ENCODE measurements at places on chromosomes 7 and 10.

- DNase-seq, result peak; percentile 75
Observed at GRCh38 chr7:901388-902154, 25.2 kb downstream of the GET4 start.

DNA sequence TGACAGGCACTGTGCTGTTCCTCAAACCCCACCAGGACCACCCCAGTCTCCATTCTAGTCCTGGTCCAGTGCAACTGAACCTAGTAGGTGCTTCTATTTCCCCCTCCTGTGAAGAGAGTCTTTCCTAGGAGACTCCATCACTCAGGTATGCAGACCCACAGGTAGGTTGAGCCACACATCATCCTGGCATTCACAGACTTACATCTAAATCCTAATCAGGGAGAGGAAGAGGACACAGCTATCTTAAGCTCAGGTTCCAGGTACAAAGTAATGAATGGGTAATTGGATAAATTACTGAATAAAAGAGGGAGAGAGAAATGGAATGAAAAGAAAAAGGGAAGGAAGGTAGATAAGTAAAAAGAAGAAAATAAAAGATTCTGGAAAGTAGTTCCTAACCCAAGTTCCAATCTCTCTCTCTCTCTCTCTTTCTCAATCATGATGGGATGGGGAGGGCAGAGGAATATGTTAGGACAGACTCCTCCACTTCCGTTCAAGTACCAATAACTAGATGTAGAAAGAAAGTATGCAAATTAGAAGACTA lies 139.8 kb upstream of the NAMPT start:
- no peak for DNase-seq

GRCh38 chr7:50372923-50373322 lies 68.4 kb downstream of the IKZF1 start:
- no peak for DNase-seq

DNA sequence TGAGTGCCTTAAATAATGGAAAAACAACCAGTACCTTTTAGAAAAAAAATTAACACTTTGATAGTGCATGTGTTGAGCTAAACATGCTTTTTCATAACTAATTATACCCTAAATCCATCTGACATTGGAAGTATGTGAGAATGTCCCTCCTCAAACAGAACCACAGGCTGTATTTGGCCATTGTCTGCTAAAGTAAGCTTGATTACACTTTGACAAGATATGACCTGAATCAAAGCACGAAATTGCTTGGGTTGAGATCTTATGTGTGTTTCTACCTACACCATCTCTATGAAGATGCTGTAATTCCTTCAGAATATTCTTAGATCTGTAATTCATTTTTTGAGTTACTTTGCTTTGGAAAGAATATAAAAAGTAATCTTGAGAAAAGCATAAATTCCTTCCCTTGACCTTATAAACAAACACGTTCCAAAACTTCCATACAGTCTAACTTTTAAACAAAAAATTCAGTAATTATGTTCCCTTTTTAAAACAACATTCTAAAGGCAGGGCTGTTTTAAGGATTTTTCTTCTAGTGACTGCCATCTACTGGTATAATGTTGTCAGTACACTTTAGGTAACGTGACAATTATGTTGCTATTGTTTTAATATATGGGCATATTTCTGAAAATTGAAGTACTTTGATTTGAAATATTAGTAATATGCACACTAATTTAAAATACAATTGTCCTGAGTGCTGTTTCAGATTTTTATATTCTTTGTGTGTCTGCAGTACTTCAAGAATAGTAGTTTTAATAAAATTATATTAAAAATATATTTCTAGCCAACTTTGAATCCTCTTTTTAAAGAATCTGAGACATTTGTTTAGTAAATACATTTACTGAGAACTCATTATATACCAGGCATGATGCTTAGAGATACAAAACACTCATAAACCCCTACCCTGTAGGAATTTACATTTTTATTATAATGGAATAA lies 20.9 kb downstream of the CD36 start:
- DNase-seq, result no peak

DNA sequence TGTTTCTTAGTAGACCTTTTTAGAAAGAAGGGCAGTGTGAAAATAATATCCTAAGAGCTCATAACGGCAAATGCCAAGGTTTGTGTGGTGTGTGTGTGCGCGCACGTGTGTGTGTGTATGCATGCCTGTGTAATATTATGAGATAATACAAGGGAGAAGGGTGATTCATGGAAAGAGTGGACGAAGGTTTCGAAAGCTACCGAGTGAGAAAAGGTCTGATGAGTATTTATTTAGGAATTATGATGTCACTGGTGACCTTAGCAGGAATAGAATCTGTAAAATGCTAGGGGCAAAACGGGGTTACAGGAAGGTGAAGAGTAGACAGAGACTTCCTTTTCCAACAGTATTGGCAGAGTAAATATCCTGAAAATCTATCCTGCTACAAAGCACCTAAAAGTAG lies 107.3 kb downstream of the AHR start:
- DNase-seq, result no peak

- DNase-seq, result peak; percentile 18
Observed at GRCh38 chr7:70098133-70098561, 499.9 kb downstream of the AUTS2 start.

DNA sequence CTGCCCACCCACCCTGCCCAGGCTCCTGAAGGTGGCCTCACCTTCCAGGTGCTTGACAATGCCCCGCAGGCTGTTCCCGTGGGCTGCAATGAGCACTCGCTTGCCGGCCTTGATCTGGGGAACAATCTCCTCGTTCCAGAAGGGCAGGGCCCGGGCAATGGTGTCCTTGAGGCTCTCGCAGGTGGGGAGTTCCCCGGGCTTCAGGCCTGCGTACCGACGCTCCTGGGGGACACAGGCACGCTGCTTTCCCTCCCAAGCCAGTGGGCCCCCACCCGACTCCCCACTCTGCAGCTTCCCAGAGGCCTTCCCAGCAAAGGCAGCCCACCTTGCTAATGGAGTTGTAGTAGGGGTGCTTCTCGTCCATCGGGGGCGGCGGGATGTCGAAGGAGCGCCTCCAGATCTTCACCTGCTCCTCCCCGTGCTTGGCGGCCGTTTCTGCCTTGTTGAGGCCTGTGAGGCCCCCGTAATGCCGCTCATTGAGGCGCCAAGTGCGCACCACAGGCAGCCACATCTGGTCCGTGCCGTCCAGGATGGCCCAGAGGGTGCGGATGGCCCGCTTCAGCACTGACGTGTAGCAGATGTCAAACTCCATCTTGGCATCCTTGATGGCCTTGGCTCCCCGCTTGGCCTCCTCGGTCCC lies 456 bp downstream of the PGAM2 start:
- DNase-seq, result no peak

DNA sequence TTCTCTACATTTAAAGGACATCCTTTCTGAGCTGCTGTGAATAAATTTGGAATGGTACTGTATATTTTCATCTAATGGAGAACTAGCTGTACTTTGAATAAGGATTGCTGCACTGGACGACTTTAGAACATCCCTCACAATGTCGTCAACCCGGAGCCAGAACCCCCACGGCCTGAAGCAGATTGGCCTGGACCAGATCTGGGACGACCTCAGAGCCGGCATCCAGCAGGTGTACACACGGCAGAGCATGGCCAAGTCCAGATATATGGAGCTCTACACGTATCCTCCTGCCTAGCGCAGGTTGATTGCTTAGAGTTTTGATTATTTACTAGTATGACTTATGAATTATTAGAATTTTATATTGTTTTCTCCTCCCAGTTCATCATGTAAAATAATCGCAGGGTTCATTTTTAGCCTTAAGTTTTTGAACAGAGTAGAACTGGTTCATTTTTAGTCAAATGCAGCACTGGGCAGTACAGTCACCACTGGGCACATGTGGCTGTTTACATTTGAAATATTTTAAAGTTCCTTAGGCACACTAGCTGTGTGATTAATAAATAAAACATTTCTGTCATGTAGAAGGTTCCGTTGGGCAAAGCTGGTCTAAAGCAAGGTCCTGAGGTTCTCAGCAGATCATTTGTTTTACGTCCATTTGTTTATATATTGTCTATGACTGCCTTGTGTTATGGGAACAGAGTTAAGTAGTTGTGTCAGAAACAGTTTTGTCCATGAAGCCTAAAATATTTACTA lies 31.5 kb downstream of the CUL1 start:
- no peak for DNase-seq

DNA sequence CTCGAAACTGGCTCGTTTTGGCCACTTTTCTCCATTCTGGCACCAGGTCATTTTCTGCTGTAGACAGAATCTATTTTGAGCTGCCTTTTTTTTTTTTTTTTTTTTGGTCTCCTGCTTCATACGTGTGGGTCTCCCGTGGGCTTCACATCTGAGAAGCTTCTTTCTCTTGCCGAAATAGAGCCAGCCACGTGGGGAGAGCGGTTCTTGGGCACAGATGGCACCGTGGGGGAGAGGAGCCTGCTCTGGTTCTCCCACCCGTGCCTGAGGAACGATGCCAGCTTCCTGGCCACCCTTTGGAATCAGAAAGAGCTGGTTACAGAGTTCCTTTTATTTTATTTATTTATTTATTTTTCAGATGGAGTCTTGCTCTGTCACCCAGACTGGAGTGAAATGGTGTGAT lies 48.7 kb upstream of the OCM2 start:
- no peak for DNase-seq

DNA sequence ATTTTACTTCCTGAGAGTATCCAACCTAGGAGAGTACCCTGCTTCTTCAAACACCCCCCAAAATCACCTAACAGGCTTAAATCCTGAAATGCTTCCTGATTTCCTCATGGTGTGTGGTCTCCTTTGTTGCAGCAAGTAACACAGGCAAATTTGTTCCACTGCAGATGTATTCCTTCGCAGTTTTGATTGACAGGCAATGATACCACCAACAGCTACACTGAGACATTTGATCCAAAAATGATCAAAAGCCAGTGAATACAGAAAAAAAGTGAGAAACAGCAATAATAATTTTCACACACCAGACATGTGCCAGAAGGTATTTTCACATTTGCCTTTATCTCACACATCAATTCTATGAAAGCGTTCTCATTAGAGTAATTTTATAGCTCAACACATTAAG lies 95.9 kb downstream of the HERPUD2 start:
- no peak for DNase-seq

GRCh38 chr7:2566348-2566889 lies 7.6 kb downstream of the IQCE start:
- no peak for DNase-seq

GRCh38 chr10:128092454-128092853 lies 33.8 kb downstream of the MKI67 start:
- no peak for DNase-seq

DNA sequence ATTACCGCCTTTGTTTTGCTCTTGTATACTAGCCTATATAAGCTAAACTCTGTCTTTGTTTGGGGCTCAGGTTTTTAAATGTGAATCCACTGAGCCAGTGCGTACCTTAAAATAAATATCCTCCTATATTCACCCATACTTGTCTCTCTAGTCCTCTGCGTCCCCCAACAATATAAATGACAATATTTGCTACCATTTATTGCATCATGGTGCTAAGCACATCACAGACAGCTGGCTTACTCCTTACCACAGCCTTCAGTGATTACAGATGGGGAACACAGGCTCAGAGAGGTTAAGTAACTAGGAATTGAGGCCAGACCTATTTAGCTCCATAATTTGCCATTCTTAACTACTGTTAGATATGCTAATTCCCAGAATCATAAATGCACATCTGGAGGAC lies 3.4 kb upstream of the ADCK2 start:
- DNase-seq, result no peak

DNA sequence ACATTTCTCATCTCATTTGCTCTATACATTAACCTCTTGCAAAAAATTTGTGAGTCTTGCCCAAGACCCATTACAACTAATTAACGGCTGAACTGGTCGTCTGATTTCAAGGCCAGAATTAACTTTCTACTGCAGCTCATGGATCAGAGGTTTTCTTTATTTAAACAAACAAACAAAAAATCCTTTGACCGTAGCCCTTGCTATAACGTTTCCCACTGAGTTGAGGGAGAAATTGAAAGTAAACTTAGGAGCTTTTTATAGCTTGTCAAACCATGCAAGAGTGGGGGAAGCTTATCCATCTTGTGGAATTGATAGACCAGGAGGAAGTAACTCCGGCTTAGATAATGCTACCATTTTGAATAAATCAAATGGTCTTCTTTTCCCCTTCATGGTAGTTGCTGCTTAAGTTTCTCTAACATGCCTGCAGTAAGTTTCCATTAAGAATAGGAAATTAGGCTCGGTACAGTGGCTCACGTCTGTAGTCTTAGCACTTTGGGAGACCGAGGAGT lies 3.3 kb downstream of the SRGN start:
- DNase-seq, result no peak

- DNase-seq, result no peak
Observed at GRCh38 chr10:44647877-44648542, 263.1 kb upstream of the CXCL12 start.

GRCh38 chr10:14889318-14889717 lies 10.7 kb downstream of the SUV39H2 start:
- no peak for DNase-seq

DNA sequence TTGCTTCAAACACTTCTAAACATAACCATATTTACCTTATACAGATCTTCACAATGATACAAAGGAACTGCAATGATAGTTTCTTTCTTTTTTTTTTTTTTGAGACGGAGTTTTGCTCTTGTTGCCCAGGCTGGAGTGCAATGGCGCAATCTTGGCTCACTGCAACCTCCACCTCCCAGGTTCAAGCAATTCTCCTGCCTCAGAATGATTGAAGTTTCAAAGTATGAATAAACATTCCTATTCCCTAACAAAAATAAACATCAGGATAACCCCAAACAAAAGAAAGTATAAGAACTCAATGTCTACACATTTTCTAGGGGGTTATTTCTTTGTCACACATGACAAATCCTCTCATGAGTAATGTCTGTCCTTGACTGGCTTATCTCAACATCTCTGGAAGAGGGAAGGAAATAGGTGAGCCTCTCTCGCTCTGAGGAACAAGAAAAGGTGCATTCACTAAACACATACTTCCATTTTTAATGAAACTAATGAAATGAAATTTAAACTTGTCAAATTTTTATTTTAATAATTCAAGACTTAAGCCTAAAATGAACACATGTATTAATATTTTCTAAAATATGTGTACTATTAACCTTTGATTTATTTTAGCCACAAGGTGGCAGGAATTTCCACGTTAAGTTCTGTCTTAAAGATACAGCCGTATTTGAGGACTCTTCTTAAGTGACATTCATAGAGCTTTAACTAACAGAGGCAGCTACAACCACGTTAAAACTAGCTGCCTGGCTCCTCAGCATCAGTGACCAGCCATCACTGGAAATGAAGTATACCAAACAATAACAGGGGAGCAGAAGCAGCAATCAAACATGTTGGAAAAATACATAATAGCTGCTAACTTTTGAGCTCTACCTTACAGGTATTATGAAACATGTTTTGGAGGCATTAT lies 58.3 kb downstream of the MALSU1 start:
- no peak for DNase-seq

GRCh38 chr10:56231436-56231835 lies 129.6 kb downstream of the ZWINT start:
- DNase-seq, result no peak

- DNase-seq, result no peak
Observed at GRCh38 chr10:123463698-123464097, 202.5 kb upstream of the GPR26 start.

DNA sequence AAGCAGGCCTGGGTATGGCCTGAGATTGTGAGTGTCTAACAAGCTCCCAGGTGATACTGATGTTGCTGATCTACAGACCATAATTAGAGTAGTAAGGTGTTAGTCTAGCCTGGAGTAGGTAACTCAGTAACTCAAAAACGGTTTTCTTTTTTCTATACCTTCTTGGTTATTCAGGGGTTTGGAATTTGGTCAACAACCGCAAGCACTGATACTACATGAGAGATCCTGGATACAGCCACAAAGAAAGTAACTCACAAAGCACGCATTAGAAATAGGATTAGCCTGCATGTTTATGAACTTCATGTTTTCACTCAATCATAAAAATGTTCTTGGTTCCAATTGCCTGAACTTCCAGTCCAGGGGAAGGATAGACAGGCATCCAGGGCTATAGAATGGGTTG lies 803.5 kb downstream of the MAGI2 start:
- no peak for DNase-seq

Data from glutamatergic neuron (in vitro differentiated cells).